ENCODE measurements at places on chromosomes 2 and 18. TPM values are rescaled to one million over a fixed set of nuclear protein-coding genes. Genes with fewer than 3 reads are reported as not detected.

Gene UGT1A10
- total RNA-seq: not detected

Gene DLX1
- 1.9 TPM for total RNA-seq

Gene SULT1C4
- not detected for total RNA-seq

Gene YPEL5
- 94.6 TPM for total RNA-seq

Gene L3MBTL4
- 13.5 TPM for total RNA-seq

Gene ECEL1
- total RNA-seq: not detected

Gene LINC00305
- total RNA-seq: not detected

Gene MTCL1
- total RNA-seq: 14.2 TPM

Gene AMER3
- total RNA-seq: not detected

Gene PKP4
- 82.6 TPM for total RNA-seq

Gene GIGYF2
- total RNA-seq: 45.3 TPM

Gene ALPP
- total RNA-seq: not detected

Gene HOXD9
- not detected for total RNA-seq

Gene TBR1
- not detected for total RNA-seq

Gene C2orf66
- 0.50 TPM for total RNA-seq

Gene LIMS3
- 0.83 TPM for total RNA-seq

Gene LIMS4
- 1.8 TPM for total RNA-seq

Gene LONRF2
- total RNA-seq: 0.02 TPM

Gene MFSD6
- total RNA-seq: 33.7 TPM

Gene RIT2
- not detected for total RNA-seq

Gene HOXD10
- total RNA-seq: not detected

Gene CETN1
- total RNA-seq: not detected

Gene DIPK1C
- not detected for total RNA-seq

Gene PIAS2
- 34.5 TPM for total RNA-seq

Gene CRYGB
- not detected for total RNA-seq

Gene NEU4
- not detected for total RNA-seq

Gene ANO7
- 0.50 TPM for total RNA-seq

Gene TMEM17
- total RNA-seq: 3.0 TPM

Gene MYO5B
- 29.8 TPM for total RNA-seq

Gene NEB
- total RNA-seq: 0.14 TPM

Gene CDH19
- total RNA-seq: not detected

Gene ZAP70
- not detected for total RNA-seq

Gene DNAH6
- total RNA-seq: not detected

Gene TGFA
- 97.7 TPM for total RNA-seq

Gene CGREF1
- total RNA-seq: 2.2 TPM

Gene ABHD1
- total RNA-seq: 0.17 TPM

Gene WNT10A
- total RNA-seq: under 0.01 TPM

Gene SPR
- total RNA-seq: 24.5 TPM

Gene EVX2
- not detected for total RNA-seq

Gene ALPG
- not detected for total RNA-seq

Gene ZNF396
- total RNA-seq: 0.51 TPM

Gene SGPP2
- 5.3 TPM for total RNA-seq

Gene HOXD3
- total RNA-seq: not detected

Gene NT5C1B
- 0.17 TPM for total RNA-seq

Gene CXCR1
- 1.1 TPM for total RNA-seq

Gene HOXD11
- not detected for total RNA-seq

Gene TUBB8B
- total RNA-seq: 0.68 TPM

Gene LRRFIP1
- total RNA-seq: 69.8 TPM

Gene IL1F10
- not detected for total RNA-seq

Gene NTSR2
- not detected for total RNA-seq

Gene PLEK
- not detected for total RNA-seq

Gene TDRD15
- not detected for total RNA-seq

Gene DPP4
- total RNA-seq: 0.43 TPM

Gene ABCG8
- not detected for total RNA-seq

Gene NEU2
- total RNA-seq: not detected

Gene ATP6V1C2
- total RNA-seq: under 0.01 TPM

Gene RMDN2
- total RNA-seq: 12.5 TPM

Data from mammary epithelial cell (primary cell).